Aorta (tissue), 5 donors: ENCODE measurements at places on chromosomes 13 and 19.

DNA sequence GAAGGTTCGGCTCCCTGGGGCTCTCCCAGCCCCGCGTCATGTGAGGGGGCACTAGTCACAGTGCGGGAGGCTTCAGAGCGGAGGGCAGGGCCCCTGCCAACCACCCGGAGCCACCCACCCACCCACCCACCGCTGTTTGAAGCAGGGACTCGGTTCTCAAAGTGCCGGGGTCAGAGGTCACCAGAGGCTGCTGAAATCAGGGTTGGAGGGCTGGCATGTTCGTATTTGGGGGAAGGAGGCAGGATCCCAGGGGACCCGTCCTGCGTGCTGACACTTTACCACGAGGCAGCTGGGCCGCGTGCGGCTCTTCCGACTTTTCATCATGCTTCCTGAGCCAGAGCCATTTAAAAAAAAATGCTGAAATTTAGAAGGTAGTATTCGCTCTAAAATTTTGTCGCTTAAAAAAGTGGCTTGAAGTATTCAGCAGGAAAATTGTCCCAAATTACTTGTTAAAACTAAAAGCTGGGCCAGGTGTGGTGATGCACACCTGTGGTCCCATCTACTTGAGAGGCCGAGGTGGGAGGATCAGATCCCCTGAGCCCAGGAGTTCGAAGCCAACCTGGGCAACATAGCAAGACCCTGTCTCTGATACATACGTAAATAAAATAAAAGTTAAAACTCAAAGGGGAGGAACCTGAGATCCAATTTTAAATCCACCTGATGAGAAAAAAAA is 21.2 kb downstream of the ATP11A start:
- H3K27me3 ChIP-seq, result no peaks in the 10 kb centered on the region
- no peaks in the 10 kb centered on the region for H3K4me1 ChIP-seq
- DNase-seq, result peak; percentile 74

DNA sequence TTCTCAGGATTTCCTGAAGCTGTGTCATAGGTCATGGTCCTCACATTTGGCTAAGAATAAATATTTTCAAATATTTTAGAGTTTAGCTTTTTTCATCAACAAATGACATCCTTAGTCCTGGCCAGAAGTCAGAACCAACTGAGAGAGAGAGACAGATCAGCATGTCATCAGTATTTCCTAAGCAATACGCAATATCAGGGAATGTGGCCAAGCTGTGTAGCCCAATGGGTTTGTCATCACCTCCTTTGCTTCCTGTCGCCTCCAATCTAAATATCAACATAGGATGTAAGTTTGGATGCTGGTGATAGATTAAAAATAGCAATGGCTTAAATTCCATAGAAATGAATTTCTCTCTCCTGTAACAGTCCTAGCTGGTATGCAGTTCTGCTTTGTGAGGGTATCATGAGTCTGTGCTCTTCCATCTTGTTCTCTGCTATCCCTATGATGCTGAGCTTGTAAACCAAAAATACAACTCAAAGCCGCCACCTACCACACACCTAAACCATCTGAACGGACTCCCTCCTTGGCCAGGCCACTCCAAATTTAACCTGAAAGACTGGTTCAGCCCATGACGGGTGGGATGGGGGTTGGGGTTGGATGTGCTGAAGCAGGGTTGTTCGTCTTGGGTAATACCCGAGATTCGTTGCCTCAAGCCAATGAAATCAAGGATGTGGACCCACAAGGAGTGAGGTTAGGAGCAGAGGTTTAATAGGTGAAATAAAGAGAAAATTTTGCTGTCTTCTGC is 10.0 kb upstream of the IGSF23 start:
- no peaks in the 10 kb centered on the region for H3K36me3 ChIP-seq
- H3K27ac ChIP-seq, result no peak overlapping the region
- H3K27me3 ChIP-seq, result no peaks in the 10 kb centered on the region
- H3K4me1 ChIP-seq, result no peaks in the 10 kb centered on the region
- no peak for DNase-seq

DNA sequence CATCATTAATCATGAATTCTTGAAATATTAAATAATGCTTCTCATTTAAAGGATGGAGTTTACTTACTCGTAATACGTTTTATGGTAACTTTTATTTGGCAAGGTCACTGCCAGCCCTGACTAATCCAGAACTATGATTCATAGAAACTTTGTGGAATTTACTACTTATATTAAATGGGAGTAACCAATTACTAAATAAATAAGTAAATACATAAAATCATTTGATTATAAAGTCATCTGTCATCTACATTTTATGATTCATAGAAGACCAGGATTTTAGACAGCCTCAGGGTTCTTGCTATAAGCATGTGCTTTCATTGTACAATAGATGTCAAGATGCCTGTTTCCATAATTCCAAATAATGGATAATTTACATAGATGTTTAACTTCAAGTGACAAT is 611.1 kb downstream of the TBC1D4 start:
- DNase-seq, result no peak
- no peak overlapping the region for H3K4me3 ChIP-seq
- no peaks in the 10 kb centered on the region for H3K4me1 ChIP-seq
- no peaks in the 10 kb centered on the region for H3K36me3 ChIP-seq
- H3K27me3 ChIP-seq, result no peaks in the 10 kb centered on the region

GRCh38 chr13:29456419-29456818 is 139.1 kb downstream of the SLC7A1 start:
- H3K27me3 ChIP-seq, result no peaks in the 10 kb centered on the region
- no peak overlapping the region for H3K4me3 ChIP-seq
- DNase-seq, result no peak
- no peaks in the 10 kb centered on the region for H3K36me3 ChIP-seq
- no peak overlapping the region for H3K27ac ChIP-seq

DNA sequence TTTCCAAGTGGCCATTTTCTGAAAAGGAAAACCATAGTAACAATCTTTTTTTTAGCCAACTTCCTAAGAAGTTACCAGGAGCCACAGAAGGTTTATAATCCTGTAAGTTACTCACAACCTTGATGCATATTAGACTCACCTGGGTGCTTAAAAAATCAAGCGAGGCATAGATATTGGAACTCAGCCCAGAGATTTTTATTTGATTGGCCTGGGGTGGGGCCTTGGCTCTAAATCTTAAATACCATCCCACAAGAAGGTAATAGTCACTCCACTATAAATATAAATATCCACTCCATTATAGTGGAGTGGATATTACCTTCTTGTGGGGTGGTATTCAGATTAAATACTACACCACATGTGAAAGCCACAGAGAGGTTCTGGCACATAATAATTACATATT is 429.6 kb downstream of the RFC3 start:
- DNase-seq, result no peak
- H3K27me3 ChIP-seq, result no peaks in the 10 kb centered on the region
- H3K4me1 ChIP-seq, result no peaks in the 10 kb centered on the region
- H3K27ac ChIP-seq, result no peak overlapping the region
- no peak overlapping the region for H3K4me3 ChIP-seq

GRCh38 chr13:26457212-26457611 is 100.3 kb upstream of the WASF3 start:
- no peak overlapping the region for H3K4me3 ChIP-seq
- no peak for DNase-seq
- no peaks in the 10 kb centered on the region for H3K36me3 ChIP-seq
- H3K4me1 ChIP-seq, result no peaks in the 10 kb centered on the region
- no peak overlapping the region for H3K27ac ChIP-seq

- no peaks in the 10 kb centered on the region for H3K4me1 ChIP-seq
- no peak overlapping the region for H3K27ac ChIP-seq
- H3K27me3 ChIP-seq, result no peaks in the 10 kb centered on the region
These were observed 171.8 kb downstream of the STK24 start for GRCh38 chr13:98405107-98405571.

DNA sequence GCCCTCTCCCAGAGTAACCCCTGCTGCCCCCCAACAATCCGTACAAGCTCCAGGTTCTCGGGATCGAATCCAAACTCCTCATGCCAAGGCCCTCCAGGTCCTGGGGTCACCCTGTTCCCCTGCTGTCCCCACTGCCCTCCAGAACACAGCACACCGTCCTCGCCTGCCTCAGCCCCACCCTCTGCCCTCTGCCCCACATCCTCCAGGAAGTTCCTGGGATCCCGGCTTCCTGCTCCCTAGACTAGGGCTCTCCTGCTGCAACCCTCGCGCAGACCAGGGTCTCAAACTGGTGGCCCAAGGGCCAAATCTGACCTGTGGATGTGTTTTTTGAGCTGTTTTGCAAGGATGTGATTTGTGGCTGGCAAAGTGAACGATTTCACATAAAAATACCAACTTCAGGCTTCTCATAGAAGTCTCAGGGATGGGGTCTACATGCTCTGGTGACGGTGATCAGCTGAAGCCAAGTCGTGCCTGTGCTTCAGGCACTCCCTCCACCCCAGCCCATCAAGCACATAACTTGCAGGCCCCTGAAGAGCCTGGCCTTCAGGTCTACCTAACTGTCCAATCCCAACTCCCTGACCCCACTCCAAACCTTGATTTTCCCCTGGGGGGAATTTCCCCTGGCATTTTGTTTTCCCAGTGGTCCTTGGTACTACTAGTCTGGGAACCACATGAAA is 1.8 kb downstream of the RABAC1 start:
- H3K36me3 ChIP-seq, result no peaks in the 10 kb centered on the region
- DNase-seq, result no peak
- H3K27me3 ChIP-seq, result no peaks in the 10 kb centered on the region
- no peaks in the 10 kb centered on the region for H3K4me1 ChIP-seq
- H3K4me3 ChIP-seq, result no peak overlapping the region

DNA sequence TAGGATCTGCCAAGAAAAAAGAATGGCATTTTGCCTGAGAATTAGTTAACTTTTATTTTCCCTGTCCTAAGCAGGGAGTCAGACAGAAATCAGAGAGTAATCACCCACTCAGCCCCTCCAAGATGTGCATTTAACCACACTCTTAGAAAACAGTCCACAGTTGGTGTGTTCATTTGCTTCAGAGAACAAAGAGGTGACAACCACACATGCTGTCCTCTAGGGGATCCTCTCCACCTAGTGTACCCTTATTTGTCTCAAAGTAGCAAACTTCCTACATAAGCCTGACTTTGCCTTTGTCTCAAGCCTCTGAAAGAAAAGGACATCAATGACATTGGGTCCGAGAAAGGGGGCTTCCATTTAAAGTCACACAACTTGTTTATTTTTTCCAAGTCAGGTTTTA is 107.0 kb upstream of the RFC3 start:
- no peaks in the 10 kb centered on the region for H3K27me3 ChIP-seq
- H3K27ac ChIP-seq, result no peak overlapping the region
- DNase-seq, result no peak
- H3K4me3 ChIP-seq, result no peak overlapping the region
- no peaks in the 10 kb centered on the region for H3K36me3 ChIP-seq

DNA sequence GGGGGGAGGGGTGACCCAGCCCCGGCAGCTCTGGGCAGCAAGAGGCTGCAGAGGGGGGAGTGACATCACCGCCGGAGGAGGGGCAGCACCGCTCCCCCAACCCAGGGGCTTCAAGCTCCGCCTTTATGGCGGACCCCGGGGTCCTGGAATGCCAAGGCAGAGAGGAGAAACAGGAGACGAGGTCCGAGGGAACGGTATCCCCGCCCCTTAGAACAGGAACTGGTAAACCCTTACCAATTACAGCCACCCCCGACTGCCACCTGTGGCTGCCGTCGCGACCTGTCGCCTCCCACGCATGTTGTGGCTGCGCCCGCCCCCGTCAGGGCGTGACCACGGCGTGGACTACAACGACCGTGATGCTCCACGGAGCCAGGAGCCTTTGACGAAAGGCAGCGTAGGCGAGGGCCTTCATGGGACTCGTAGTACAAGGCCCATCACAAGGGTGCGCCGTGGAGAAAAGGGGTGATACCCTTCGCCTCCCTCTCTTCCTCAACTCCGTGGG is 4.1 kb upstream of the KCNC3 start:
- H3K27ac ChIP-seq, result no peak overlapping the region
- H3K4me1 ChIP-seq, result no peaks in the 10 kb centered on the region
- peak overlapping the region; percentile 24 for H3K4me3 ChIP-seq
- no peaks in the 10 kb centered on the region for H3K36me3 ChIP-seq
- no peaks in the 10 kb centered on the region for H3K27me3 ChIP-seq
- peak; percentile 94 for DNase-seq

GRCh38 chr19:56124578-56124977 is 3.5 kb upstream of the ZNF787 start:
- no peaks in the 10 kb centered on the region for H3K4me1 ChIP-seq
- no peak for DNase-seq
- no peaks in the 10 kb centered on the region for H3K27me3 ChIP-seq
- H3K4me3 ChIP-seq, result no peak overlapping the region

- H3K4me1 ChIP-seq, result no peaks in the 10 kb centered on the region
- no peak overlapping the region for H3K27ac ChIP-seq
- no peaks in the 10 kb centered on the region for H3K27me3 ChIP-seq
- peak overlapping the region; percentile 98 for H3K4me3 ChIP-seq
These were observed 33.9 kb downstream of the CCNE1 start for GRCh38 chr19:29845574-29846176.

DNA sequence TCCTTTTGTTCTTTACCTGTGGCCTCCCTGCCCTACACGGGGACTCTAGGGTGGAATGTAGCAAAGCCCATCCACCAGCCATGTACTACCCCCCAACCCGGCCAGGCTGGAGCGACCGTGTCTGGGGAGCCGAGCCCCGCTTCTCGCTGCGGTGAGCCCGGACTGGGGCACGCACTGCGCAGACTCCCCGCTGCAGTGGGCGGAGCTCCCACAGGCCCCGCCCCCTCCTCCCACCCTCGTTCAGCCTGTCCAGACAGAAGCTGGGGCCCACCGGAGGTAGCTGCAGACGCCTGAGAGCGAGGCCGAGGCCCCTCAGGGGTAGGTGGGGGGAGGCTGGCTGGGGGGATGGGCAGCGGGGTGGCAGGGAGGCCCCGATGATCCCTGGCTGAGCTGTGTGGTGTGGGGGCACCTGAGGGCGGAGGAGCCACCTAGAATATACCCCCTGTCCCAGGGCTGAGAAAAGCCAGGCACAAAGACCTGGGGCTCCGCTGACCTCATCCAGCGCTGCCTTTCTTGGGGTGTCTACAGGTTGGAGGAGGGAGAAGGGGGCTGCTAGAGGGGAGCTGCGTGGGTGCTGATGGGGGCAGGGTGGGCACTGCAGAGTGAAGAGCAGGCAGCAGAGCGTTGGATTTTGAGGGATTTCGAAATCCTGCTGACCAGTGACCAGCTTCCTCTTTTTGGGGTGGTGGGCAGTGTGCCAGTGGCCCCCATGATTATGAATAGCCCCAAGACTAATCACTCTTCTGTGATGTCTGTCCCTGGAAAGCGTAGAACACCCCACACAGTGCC is 17.3 kb downstream of the PLD3 start:
- no peak overlapping the region for H3K27ac ChIP-seq
- no peaks in the 10 kb centered on the region for H3K36me3 ChIP-seq
- no peaks in the 10 kb centered on the region for H3K27me3 ChIP-seq
- DNase-seq, result peak; percentile 83
- no peaks in the 10 kb centered on the region for H3K4me1 ChIP-seq
